ENCODE measurements at places on chromosomes 13 and 19.

- no peak for DNase-seq
These were observed 402.7 kb downstream of the TBC1D4 start for GRCh38 chr13:75079226-75079625.

DNA sequence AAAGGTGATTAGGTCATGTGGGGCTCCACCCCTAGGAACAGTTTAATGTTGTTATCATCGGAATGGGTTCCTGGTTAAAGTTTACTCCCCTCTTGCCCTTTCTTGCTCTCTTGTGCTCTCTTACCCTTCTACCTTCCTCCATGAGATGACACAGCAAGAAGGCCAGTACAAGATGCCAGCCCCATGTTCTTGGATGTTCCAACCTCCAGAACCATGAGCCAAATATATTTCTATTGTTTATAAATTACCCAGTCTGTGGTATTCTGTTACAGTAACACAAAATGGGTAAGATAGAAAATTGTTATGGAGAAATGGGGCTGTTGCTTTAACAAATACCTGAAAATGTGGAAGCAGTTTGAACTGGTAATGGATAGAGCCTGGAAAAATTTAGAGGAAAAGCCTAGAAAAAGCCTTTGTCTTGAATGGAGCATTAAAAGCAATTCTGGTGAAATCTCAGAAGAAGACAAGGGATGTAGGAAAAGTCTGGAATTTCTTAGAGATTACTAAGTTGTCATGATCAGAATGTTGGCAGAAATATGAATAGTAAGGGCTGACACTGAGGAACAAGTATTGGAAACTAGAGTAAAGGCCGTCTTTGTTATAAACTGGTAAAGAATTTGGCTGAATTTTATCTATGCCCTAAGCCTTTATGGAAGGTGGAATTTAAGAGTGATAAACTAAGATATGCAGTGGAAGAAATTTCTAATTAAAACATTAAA lies 53.5 kb upstream of the TSC22D1 start:
- no peak for DNase-seq

- DNase-seq: no peak
These were observed 109.1 kb downstream of the PCDH9 start for GRCh38 chr13:67120872-67121531.

GRCh38 chr13:32650705-32651311 lies 64.6 kb downstream of the PDS5B start:
- peak; percentile 67 for DNase-seq

GRCh38 chr13:99066219-99066618 lies 88.4 kb upstream of the DOCK9 start:
- no peak for DNase-seq

- DNase-seq: no peak
These were observed 15.2 kb downstream of the ERFL start for GRCh38 chr19:41912899-41913537.
